Endodermal cell (in vitro differentiated cells): ENCODE measurements at places on chromosomes 5 and 9. TPM values are rescaled to one million over a fixed set of nuclear protein-coding genes. Genes with fewer than 3 reads are reported as not detected.
A peak's percentile ranks its signal among the peaks of the same experiment; 100 is the strongest.

DNA sequence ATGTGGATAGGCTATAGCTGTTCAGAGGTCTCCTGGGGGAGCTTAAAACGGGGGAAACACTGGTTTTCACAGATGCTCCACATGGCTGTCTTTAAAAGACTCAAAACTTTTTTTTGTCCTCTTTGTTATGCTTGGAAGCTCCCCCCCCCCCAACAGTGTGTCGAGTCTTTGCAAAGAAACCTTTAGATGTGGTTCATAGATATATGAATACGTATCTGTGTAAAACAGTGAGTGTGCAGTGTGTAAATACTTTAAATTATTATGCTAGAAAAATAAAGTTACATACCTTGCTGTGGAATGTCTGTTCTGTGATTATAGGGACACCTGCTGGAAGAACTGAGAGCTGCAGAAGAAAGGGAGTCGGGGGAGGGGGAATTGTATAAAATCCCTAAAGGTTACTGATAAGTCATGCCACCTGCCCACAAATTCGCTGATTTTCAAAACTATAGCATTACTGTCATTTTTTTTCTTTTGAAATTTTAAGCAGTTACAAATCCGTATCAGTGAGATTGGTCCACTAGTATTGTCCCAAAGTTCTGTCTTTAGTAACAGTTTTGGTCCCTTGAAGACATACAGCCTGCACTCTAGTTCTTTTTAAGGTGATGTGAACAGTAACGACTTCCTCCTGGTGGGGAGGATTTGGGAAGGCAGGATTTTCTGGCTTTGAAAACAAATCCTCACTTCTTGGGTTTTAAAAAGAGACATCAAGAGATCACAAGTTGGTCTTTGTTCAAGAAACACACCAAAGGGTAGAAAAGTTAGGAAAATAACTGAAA lies 22.9 kb downstream of the RGMB start:
- DNase-seq: peak; percentile 89

- DNase-seq: peak; percentile 48
Measured at GRCh38 chr5:158698023-158698639, 401.6 kb downstream of the EBF1 start.

GRCh38 chr9:114308361-114308950 lies 14.4 kb upstream of the ORM1 start:
- peak; percentile 39 for DNase-seq

IRX4 gene
- total RNA-seq: 1.5 TPM in 1 of 3 replicates, not detected in the others

GDNF gene
- 0.58 to 1.6 TPM (median 0.84 TPM) in 3 replicates for total RNA-seq

DNA sequence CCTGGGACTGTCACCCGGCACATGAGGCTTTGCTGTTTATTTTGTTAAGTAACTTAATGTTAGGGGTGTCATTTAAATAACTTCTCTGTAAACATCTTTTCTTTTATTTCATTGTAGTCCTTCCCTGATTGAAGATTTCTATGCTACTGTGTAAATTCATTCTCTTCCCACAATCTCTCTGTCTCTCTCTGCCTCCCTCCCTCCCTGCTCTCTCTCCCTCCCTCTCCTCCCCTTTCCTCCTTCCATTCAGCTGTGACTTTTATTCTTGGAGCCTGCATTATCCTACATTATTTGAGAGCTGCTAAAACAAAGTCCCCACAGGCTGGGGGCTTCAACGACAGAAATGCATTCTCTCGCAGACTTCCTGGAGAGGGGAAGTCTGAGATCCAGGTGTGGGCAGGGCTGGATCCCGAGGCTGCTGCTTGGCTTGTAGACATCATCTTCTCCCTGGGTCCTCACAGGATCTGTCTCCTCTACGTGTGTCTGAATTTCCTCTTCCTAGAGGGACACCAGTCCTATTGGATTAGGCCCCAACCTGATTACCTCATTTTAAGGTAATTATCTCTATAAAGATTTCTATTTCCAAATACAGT lies 18.4 kb downstream of the UBE2QL1 start:
- peak; percentile 56 for DNase-seq

FBP1 gene
- total RNA-seq: 0.95 to 1.5 TPM (median 1.0 TPM) in 3 replicates

PHF19 gene
- total RNA-seq: 17.9 to 23.6 TPM (median 19.4 TPM) in 3 replicates

DNA sequence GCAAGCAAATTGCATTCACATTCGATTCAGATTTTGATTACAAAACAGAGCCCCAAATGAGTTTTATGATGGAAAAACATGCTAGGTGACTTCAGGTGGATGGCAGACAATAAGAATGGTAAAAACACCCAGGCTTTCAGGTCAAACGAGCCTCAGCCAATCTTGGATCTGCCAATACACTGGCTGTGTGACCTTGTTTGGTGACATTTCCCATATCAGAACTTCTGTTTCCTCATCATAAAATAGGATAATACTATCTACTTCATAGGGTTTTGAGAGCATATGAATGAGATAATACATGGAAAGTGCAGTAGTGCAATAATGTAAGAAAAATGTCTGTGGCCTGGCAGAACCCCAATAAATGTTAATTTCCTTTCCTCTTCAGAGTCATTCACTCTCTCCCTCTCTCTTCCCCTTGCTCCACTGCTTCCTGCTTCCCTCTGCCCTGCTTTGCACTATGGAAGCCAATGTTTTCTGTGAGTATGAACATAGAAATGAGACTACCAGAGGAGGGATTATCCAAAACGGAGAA lies 54.7 kb downstream of the SH3RF2 start:
- no peak for DNase-seq
